ENCODE measurements at places on chromosomes 13 and 19.

- DNase-seq: no peak
Observed at GRCh38 chr13:88919970-88920628, 1248.9 kb downstream of the SLITRK5 start.

DNA sequence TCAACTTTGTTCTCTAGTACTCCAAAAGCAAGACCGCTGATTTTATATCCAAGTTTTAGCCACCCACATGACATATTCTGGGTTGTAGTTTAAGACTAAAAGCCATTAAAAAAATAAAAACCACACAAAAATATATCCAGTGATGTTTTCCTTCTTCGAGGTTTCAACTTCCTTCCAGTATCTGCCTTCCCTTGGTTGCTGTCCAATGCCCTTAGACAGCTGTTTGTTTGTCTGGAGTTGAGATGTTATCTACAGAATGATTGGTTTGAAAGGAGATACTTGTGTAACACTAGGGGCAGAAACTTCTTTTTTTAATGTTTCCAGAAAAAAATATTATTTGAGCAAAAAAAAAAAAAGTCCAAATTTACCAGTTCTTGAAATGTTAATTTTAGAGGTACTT, 591.5 kb upstream of the PCDH9 start:
- DNase-seq: no peak

DNA sequence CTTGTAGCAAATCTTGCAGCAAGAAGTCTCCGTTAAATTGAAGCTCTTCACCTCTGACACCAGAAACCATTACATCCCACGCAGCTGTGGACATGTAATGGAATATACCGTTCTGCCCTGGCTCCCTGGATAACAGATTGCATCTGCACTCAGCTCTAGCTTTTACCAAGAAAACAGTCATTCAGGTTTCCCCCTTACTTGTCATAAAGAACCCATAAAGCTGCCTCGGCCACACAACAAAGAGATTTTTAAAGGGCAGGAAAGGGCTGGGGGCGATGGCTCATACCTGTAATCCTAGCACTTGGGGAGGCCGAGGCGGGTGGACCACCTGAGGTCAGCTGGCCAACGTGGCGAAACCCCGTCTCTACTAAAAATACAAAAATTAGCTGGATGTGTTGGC, 127.6 kb upstream of the RFC3 start:
- DNase-seq: no peak

GRCh38 chr19:7789447-7789846, 26.4 kb downstream of the CLEC4M start:
- no peak for DNase-seq

DNA sequence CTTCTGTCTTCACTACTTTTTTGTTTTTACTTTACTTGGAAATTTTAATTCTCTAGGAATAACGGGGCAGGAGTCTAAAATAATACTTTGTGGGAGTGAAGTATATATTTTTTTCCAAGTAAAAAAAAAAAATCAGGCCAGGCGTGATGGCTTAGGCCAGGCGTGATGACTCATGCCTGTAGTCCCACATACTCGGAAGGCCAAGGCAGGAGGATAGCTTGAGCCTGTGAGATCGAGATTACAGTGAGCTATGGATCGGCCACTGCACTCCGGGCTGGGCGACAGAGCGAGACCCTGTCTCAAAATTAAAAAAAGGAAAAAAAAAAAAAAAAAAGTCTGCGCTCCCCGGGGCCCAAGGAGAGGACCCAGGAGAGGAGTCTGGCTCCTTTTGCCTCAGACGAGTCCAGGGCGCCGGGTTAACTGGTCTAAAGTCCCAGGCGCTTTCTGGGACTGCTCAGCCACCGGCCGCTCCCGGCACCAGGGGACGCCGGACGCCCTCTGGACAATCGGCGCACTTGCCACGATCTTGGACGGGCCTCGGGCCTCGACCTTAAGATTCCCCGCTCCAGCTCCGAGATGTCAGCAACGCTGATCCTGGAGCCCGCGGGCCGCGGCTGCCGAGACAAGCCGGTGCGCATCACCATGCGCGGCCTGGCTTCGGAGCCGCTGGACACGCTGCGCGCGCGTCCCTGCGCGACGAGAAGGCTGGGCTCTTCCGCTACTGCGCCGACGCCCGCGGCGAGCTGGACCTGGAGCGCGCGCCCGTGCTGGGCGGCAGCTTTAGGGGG, 2.7 kb upstream of the ZFP82 start:
- no peak for DNase-seq

DNA sequence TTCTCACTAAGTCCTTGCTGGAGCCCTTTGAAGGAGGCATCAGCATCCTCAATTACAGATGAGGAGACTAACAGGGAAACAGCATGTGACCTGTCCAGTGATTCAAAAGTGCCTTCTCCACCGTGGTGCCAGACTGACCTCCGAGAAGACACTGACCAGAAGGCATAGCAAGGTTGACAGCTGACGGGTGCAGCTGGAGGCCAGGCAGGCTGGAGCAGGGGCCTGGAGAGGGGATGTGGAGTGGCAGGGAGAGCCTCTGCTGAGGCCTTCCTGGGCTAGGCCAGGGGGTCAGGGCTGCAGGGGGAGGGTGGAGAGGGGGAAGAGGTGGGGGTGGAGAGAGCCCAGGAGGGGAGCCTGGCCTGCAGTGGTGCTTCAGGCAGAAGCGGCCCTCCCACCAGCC, 66.3 kb downstream of the KCTD15 start:
- DNase-seq: no peak

DNA sequence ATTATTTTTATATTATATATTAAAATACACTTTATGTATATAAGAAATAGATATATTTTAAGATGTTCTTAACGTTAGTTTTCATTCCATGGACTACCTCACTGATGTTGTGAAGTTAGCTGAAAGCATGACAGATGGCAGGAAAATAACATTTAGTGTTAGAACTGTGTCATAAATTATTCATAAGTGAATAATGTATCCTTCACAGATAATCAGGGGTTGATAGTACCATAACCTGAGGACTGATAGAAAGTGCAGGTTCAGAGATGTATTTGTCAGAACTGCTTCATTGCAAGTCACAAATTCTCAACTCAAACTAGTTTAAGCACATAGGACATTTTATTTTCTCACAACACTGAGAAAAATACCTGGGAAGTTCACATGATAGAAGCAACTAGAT, 14.6 kb upstream of the DIAPH3 start:
- DNase-seq: no peak

- no peak for DNase-seq
Observed at GRCh38 chr13:19239114-19239860, 57.7 kb upstream of the TUBA3C start.

- DNase-seq: no peak
Observed at GRCh38 chr19:29480507-29480906, 45.3 kb upstream of the VSTM2B start.

- no peak for DNase-seq
Observed at GRCh38 chr19:16013181-16013850, 63.0 kb upstream of the TPM4 start.

GRCh38 chr19:55116232-55116858, 1.1 kb downstream of the PPP1R12C start:
- peak; percentile 82 for DNase-seq

GRCh38 chr13:106523576-106523975, 11.9 kb downstream of the EFNB2 start:
- no peak for DNase-seq

- no peak for DNase-seq
Observed at GRCh38 chr19:49684251-49684982, 5.0 kb upstream of the ADM5 start.

DNA sequence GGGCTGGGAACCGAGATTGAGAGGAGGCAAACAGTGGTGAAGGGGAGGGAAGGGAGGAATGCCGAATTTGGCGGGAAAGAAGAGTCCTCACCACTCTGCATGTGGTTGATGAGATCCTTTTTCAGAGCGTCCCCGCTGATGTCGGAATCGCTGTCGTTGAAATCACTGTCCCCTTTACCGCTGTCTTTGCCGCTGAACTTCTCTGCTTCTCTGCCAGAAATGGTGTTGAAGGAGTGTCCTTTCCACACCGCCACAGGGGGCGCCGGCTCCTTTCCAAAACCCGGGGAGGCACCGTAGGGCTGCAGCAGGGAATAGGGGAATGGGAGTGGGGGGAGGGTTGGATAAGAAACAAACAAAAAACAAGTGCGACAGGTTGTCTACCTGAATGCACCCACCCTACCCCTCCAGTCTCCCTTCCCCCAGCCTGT, 3.1 kb downstream of the PCDH8 start:
- no peak for DNase-seq

DNA sequence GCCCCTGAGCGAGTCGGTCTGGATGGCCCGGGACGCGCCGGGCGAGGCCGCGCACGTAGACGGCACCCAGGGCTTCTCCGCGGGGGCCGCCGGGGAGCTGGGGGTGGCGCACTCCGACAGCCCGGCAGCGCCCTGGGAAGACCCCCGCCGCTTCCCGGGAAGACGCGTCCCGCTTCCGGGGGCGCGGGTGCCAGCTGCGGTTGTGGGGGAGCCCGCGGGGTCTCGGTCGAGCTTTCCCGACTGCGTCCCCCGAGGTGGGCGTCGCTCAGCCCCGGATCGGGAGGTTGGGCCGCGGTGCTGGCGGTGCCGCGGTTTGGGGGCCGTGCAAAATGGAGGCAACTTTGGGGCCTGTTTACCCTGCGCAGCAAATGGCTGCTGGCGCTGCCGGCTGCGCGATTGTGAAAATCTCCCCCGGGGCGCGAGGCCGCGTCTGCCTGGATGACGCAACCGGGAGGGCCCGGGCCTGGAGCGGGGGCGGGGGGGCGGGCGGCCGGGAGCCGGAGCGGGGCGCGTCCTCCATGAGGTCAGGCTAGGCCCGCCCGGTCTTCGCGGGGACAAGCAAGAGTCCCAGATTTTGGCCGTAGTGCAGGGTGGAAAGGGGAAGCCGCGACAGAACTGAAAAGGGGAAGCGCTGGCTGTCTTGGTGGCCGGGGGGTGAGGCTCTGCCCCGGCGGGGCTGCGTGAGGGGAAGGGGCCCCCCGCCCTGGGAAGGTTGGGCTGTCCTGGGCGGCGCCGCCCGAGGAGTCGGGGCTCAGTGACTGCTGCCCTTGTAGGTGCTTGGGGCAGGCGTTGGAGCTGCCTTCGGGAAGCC, 11.3 kb downstream of the PEAK3 start:
- peak; percentile 82 for DNase-seq

DNA sequence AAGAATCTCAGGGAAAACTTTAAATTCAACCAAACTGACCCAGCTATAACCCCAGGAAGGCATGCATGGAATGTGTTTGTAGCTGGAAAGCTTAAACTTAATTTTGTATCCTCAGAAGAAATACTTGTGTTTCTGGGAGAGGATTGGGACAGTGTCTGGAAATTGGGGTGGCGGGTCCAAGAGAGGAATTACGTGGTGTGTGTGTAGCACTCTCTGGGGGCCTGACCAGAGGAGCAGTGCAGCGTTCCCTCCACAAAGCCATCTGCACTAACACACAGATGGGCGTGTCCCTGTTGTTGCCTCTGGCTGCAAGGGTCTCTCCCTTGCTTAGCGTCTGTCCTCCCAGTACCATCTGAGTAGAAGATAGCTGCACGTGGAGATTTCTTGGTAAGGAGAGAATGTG, 6.4 kb downstream of the GARRE1 start:
- no peak for DNase-seq

- no peak for DNase-seq
Observed at GRCh38 chr13:32496599-32497160, 41.9 kb downstream of the N4BP2L2 start.

- DNase-seq: no peak
Observed at GRCh38 chr13:50236898-50237318, 221.7 kb downstream of the KCNRG start.

- DNase-seq: no peak
Observed at GRCh38 chr19:58117841-58118575, 20.0 kb upstream of the ZSCAN18 start.

GRCh38 chr13:44382635-44383145, 9.1 kb downstream of the SERP2 start:
- DNase-seq: no peak

- peak; percentile 92 for DNase-seq
Observed at GRCh38 chr19:1566392-1567115, 1.6 kb downstream of the MEX3D start.

DNA sequence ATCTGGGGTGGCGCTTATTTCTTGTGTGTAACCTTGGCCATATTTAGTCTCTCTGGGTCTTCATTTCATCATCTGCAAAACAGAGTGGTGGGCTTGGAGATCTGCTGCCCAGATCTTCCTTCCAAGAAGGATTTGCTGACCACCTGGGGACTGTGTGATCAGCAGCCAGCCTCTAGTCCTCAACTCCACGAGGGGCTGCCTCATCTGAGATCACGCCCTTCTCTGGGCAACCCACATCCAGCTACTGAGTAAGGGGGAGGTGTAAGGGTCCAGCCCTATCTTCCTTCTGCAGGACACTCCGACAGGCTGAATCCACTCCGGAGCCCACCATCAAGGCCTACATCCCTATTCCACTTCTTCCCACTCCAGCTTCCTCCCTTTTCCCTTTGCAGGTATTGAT, 57.9 kb downstream of the CHST8 start:
- no peak for DNase-seq

All from H54 (cell line).